ENCODE measurements at places on chromosomes 13 and 19.

DNA sequence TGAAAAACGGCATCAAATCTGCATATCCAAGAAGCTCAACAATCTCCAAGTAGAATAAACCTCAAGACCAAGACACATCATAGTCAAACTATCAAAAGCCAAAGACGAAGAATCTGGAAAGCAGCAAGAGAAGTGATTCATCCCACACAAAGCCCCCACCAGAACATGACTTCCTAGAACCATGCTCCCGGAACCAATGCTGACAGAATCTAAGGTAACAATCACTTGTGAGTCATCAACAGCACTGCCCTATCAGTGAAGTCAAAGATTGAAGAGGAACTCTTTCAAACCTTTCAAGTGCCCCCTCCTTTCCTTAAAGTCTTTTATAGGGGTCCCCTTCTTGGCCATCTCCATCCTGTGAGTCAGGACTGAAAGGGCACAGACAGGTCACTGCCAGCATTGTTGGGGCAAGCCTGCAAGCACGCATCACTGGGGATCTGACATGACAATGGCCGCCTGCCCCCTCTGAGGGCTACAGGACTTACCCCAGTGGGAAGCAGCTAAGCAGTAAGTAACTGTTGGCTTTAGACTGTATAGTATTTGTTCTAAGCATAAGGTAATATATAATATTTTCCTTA lies at the start of gene CCDC70:
CCDC70 (plus strand) TSS at position 247 of the 578 bp plus-strand sequence. CDS start 3,443 bp downstream, outside the sequence.
- DNase-seq, result no peak

DNA sequence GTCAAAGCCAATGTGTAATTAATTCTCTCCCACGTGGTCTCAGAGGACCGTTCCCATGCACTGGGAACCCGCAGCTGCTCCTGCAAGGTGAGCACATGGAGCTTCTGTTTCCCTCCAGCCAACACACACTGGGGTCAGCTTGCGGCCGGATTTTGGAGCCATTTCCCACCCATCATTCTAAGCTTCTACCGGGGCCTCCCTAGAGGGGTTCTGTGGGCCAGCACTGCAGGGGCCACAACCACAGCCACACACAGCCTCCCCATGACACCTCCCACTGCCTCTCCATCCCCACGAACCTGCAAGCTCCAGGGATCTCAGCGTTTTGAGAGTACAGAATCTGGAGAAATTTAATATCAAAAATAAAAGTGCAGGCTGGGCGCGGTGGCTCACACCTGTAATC lies 120.7 kb upstream of the SOX1 start:
- DNase-seq, result no peak

DNA sequence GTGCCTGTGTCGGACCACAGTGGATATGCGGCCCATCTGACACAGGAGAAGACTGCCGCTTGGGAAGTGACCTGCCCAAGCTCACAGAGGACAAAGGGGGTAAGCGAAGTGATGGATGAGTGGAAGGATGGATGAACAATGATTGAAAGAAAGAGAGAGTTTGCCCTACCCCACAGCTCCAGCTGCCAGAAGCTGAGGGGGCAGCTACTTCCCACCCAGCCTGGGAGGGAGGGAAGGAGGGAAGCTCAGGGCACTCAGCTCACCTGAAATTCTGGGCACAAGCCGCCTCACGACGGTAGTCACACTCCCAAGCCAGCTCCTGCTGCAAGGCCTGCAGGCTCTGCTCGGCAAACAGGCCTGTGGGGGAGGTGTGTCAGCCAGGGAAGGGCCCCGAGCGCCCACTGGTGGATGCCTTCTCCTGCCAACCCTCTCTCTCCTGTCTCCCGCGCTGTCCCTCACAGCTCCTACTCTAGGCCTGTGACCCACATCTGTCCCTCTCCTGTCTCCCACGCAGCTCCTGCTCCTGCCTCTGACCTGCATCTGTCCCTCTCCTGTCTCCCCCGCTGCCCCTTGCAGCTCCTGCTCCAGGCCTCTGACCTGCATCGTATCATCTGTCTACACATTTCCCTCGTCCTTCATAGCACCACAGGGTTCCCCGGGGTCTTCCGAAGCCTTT lies 12.0 kb upstream of the NUMBL start:
- no peak for DNase-seq

DNA sequence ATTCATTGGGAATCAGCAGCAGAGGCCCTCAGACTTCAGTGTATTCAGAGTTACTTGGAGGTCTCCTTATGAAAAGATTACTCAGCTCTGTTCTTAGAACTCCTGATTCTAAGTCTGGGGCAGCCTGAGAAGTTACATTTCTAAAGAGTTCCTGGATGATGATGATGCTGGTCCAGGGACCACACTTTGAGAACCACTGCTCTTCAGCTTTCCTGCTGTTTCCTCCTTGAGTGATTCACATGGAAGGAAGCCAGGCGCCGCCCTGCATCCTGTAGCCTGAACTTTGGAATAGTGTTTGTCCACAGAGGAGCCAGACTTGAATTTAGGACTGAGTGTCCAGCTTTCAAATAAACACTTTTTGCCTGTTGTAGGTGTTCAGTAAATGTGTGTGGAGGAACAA lies 2.9 kb downstream of the CEBPG start:
- DNase-seq, result no peak

Measured in AG04450 (cell line).